Endodermal cell (in vitro differentiated cells): ENCODE measurements at places on chromosomes 1 and 21.
A peak's percentile ranks its signal among the peaks of the same experiment; 100 is the strongest.

- no peak overlapping the region for H3K27ac ChIP-seq
- DNase-seq = no peak
- H3K4me1 ChIP-seq = no peaks in the 10 kb centered on the region
- no peak overlapping the region for H3K4me3 ChIP-seq
- H3K36me3 ChIP-seq = no peaks in the 10 kb centered on the region
Observed at GRCh38 chr1:243727503-243728203, 122.4 kb downstream of the AKT3 start.

GRCh38 chr1:4170548-4171340, 270.7 kb upstream of the C1orf174 start:
- no peak overlapping the region for H3K27ac ChIP-seq
- no peaks in the 10 kb centered on the region for H3K4me1 ChIP-seq
- no peak for DNase-seq
- H3K27me3 ChIP-seq = no peaks in the 10 kb centered on the region
- H3K36me3 ChIP-seq = no peaks in the 10 kb centered on the region

- H3K36me3 ChIP-seq = no peaks in the 10 kb centered on the region
- H3K27me3 ChIP-seq = no peaks in the 10 kb centered on the region
- no peak overlapping the region for H3K27ac ChIP-seq
- DNase-seq = no peak
- H3K4me3 ChIP-seq = no peak overlapping the region
- H3K4me1 ChIP-seq = no peaks in the 10 kb centered on the region
Observed at GRCh38 chr1:244614113-244614836, 38.7 kb upstream of the DESI2 start.

- H3K27me3 ChIP-seq = no peaks in the 10 kb centered on the region
- peak; percentile 72 for DNase-seq
- no peaks in the 10 kb centered on the region for H3K4me1 ChIP-seq
- H3K36me3 ChIP-seq = no peaks in the 10 kb centered on the region
Observed at GRCh38 chr21:39022863-39023693, 160.2 kb downstream of the PSMG1 start.

DNA sequence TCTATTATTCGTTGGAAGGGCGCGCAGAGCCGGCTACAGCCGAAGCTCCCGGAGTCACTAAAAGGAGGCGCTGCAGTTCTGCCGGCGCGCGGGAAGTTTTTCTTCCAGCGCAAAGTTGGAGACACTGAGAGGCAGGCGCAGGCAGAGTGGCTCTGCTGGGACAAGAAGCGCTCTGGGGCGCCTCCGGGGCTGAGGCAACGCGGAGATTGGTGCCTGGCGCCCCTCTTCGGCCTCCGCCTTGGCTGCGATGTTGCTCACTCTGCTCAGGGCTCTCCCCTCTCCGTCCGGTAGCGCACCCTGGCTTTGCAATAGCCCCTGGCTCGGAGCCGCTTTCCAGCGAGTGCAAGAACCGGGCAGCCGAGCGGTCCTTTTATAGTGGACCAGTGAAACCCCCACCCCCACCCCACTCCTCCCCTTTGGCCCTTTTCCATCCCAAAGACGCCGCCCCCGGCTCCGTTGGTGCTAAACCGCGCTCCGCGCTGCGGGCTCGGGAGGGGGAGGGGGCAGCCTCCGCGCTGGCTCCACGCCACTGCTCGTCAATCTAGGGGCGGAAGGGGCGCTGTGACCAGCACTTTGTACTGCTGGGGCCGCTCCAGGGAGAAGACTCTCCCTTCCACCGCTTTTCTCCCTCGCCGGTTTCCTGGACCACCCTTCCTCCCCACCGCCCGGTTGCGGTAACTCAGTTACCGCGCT, at the start of gene ADAMTS1:
Gene ADAMTS1 (minus strand): TSS at position 344 of the 693 bp plus-strand sequence. CDS start 455 bp downstream, outside the sequence.
- no peaks in the 10 kb centered on the region for H3K4me1 ChIP-seq
- DNase-seq = peak; percentile 98
- peak within 1 kb of the TSS; percentile 93 for H3K4me3 ChIP-seq
- peaks cover 22% of the 10 kb centered on the region for H3K36me3 ChIP-seq
- peaks cover 12% of the 10 kb centered on the region for H3K27me3 ChIP-seq

DNA sequence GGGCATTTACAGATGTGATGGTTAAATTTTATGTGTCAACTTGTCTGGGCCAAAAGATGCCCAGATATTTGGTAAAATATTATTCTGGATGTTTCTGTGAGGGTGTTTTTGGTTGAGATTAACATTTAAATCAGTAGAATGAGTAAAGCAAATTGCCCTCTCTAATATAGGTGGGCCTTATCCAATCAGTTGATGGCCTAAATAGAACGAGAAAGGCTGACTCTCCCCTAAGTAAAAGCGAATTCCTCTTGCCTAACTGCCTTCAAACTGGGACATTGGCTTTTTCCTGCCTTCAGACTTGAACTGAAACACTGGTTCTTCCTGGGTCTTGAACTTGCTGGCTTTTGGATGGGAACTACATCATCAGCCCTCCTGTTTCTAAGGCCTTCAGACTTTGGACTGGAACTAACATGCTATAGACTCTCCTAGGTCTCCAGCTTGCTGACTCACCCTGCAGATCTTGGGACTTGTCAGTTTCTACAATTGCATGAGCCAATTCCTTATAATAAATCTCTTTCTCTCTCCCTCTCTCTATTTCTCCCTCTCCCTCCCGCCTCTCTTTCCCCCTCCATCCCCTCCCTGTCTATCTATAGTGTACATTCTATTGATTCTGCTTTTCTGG, 10.2 kb upstream of the NAV1 start:
- no peaks in the 10 kb centered on the region for H3K4me1 ChIP-seq
- H3K27me3 ChIP-seq = no peaks in the 10 kb centered on the region
- H3K4me3 ChIP-seq = no peak overlapping the region

- H3K4me1 ChIP-seq = no peaks in the 10 kb centered on the region
- H3K4me3 ChIP-seq = no peak overlapping the region
- no peaks in the 10 kb centered on the region for H3K27me3 ChIP-seq
- no peaks in the 10 kb centered on the region for H3K36me3 ChIP-seq
Observed at GRCh38 chr1:210684466-210685294, 356.0 kb downstream of the HHAT start.

DNA sequence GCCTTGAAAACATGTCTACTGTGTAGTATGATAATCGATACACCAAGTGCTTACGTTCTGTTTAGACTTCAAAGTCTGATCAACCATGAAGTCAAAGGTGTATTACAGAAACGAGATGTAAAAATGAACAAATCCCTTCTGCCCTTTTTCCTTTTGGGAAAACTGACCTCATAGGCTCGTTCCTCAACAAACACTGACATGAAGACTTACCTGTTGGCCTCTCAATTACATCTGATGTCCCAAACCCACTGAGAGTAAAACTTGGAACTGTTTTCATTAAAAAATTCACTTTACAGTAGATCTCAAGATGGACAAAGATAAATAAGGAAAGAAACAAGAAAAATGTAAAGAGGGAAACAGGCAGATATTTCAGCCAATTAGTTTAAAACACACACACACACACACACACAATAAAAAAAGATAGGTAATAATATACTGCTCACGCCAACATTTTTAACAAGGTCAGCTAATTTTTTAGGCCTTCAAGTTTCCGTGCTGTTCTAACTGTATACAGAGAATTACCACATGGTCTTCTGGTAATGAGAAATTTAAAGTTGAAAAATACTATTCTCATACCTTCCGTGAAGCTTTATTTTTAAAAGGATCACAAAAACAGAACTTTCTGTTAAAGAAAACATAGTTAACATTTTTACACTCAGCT, 2.1 kb downstream of the HMGN1 start:
- H3K36me3 ChIP-seq = peaks cover 56% of the 10 kb centered on the region
- no peaks in the 10 kb centered on the region for H3K27me3 ChIP-seq
- H3K27ac ChIP-seq = no peak overlapping the region
- DNase-seq = no peak

- H3K4me1 ChIP-seq = no peaks in the 10 kb centered on the region
- H3K4me3 ChIP-seq = no peak overlapping the region
- no peak for DNase-seq
Observed at GRCh38 chr1:172041742-172042141, 200.4 kb downstream of the DNM3 start.
